ENCODE measurements at places on chromosomes 13 and 19. TPM values are rescaled to one million over a fixed set of nuclear protein-coding genes. Genes with fewer than 3 reads are reported as not detected.

GRCh38 chr13:61830475-61830874 lies 414.8 kb upstream of the PCDH20 start:
- H3K4me3 ChIP-seq: no peak overlapping the region
- DNase-seq: no peak
- no peaks in the 10 kb centered on the region for H3K27me3 ChIP-seq
- H3K27ac ChIP-seq: no peak overlapping the region
- H3K36me3 ChIP-seq: no peaks in the 10 kb centered on the region
- no peaks in the 10 kb centered on the region for H3K4me1 ChIP-seq

Gene RXFP2
- polyA plus RNA-seq: not detected

GRCh38 chr13:113616281-113616906 lies 31.8 kb downstream of the TFDP1 start:
- no peak overlapping the region for H3K4me3 ChIP-seq
- peaks cover 19% of the 10 kb centered on the region for H3K36me3 ChIP-seq
- H3K4me1 ChIP-seq: peaks cover 13% of the 10 kb centered on the region

DNA sequence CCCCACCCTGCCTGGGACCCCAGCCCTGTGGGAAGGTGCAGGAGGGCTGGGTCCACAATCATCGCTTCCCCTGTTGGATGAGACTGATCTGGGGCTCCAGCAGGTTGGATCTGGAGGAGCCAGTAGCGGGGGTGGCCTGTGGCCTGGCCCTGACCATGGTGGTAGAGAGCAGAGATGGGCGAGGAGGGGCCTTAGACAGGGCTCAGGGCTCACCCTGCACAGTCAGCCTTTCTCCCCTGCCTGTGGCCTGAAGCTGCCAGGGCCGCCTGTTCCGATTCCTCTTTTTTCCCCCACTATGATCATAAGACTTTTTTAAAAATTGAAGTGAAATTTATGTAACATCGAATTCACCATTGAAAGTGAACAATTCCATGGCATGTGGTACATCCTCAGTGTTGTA lies 18.2 kb downstream of the SIN3B start:
- no peak overlapping the region for H3K27ac ChIP-seq
- no peak overlapping the region for H3K4me3 ChIP-seq
- no peaks in the 10 kb centered on the region for H3K27me3 ChIP-seq
- peaks cover 16% of the 10 kb centered on the region for H3K4me1 ChIP-seq
- peaks cover 68% of the 10 kb centered on the region for H3K36me3 ChIP-seq
- DNase-seq: no peak

DNA sequence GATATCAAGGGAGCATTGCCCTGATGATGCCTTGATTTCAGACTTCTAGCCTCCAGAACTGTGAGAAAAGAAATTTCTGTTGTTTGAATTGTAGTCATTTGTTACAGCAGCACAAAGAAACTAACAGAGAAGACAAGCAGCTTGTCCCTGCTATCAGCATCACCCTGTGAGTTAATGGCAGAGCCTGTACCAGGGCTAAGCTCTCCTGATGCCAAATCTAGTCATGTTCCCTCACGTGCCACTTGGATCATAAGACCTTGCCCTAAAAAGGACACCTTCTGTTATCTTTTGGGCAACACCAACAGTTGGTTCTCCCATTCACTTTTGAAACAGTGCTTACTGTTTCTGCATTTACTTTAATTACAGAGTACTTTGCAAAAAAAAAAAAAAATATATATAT lies 14.8 kb downstream of the RCBTB2 start:
- no peaks in the 10 kb centered on the region for H3K27me3 ChIP-seq
- H3K4me3 ChIP-seq: no peak overlapping the region
- no peaks in the 10 kb centered on the region for H3K4me1 ChIP-seq
- DNase-seq: no peak
- H3K36me3 ChIP-seq: no peaks in the 10 kb centered on the region

Gene FCGBP
- polyA plus RNA-seq: 0.03 TPM

- DNase-seq: peak; percentile 62
- H3K4me1 ChIP-seq: peaks cover 43% of the 10 kb centered on the region
Measured at GRCh38 chr13:30796132-30796572, 60.8 kb downstream of the ALOX5AP start.

Gene KLK2
- polyA plus RNA-seq: not detected
